ENCODE measurements at places on chromosomes 13 and 19.

DNA sequence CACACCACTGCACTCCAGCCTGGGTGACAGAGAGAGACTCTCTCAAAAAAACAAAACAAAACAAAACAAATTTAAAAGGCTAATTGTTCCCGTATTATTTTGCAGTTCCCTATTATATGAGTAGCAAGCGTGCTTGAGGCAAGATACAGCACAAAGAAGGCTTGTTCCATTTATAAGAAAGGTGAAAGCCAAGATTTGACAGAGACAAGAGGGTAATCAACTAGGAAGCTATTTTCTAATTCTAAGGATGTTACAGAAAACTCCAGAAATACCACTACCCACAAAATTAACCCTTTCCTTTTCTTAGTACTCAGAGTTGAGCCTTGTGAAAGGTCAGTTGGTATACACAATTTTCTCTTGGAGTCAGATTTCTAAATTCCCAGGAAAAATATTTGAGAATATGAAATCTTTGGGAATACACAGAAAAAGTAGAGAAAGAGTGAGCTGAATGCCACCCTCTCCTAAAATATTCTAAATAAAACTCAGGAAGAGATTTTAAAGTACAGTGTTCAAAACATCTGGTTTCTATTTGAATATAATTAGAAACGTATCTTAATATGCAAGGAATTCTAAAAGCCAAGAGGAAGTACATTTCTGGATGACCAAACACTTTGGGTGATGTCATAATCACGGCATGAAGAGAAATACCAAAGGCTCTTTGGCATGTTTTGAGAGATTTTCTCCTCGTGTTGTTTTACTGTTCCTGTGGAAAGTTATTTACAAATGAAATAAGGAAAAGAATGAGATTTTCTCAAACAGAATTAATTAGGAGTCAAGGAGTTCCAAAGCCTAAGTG lies 63.0 kb upstream of the FLT1 start:
- H3K36me3 ChIP-seq = no peaks in the 10 kb centered on the region
- no peak overlapping the region for H3K4me3 ChIP-seq
- DNase-seq = no peak
- peaks cover 17% of the 10 kb centered on the region for H3K4me1 ChIP-seq
- H3K27ac ChIP-seq = peak overlapping the region; percentile 60

DNA sequence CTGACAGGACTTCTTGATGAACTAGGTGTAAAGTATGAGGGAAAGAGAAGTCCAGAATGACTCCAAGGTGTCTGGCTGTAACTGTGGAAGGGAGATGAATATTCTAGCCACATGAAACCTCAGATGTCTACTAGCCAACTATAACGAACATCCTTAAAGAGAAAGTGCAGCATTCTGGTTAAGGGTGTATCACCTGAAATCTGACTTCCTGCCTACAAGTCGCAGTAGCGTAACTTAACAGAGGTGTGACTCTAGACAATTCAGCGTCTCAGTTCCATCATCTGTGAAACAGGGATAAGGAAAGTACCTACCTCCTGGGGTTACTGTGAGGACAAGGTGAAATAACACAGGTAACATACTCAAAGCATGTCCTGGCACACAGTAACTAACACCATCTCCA lies 145.7 kb upstream of the FBXL3 start:
- H3K27ac ChIP-seq = no peak overlapping the region
- no peak overlapping the region for H3K4me3 ChIP-seq
- DNase-seq = no peak
- no peaks in the 10 kb centered on the region for H3K4me1 ChIP-seq

GRCh38 chr13:27398360-27398759 lies 26.1 kb upstream of the GTF3A start:
- H3K27ac ChIP-seq = no peak overlapping the region
- H3K36me3 ChIP-seq = no peaks in the 10 kb centered on the region
- H3K27me3 ChIP-seq = peaks cover 51% of the 10 kb centered on the region
- no peak overlapping the region for H3K4me3 ChIP-seq

- no peaks in the 10 kb centered on the region for H3K27me3 ChIP-seq
- no peak overlapping the region for H3K4me3 ChIP-seq
- DNase-seq = no peak
- H3K36me3 ChIP-seq = 0 out of 2 replicates have a peak, but pooled peaks cover 2% of the 10 kb centered on the region
- no peak overlapping the region for H3K27ac ChIP-seq
These were observed 71.4 kb downstream of the DGKH start for GRCh38 chr13:42119875-42120274.

- peaks cover 10% of the 10 kb centered on the region for H3K4me1 ChIP-seq
- H3K4me3 ChIP-seq = no peak overlapping the region
- H3K36me3 ChIP-seq = peaks cover 22% of the 10 kb centered on the region
- no peaks in the 10 kb centered on the region for H3K27me3 ChIP-seq
- no peak overlapping the region for H3K27ac ChIP-seq
- DNase-seq = peak; percentile 21
These were observed 17.7 kb downstream of the INTS6 start for GRCh38 chr13:51435002-51435578.

DNA sequence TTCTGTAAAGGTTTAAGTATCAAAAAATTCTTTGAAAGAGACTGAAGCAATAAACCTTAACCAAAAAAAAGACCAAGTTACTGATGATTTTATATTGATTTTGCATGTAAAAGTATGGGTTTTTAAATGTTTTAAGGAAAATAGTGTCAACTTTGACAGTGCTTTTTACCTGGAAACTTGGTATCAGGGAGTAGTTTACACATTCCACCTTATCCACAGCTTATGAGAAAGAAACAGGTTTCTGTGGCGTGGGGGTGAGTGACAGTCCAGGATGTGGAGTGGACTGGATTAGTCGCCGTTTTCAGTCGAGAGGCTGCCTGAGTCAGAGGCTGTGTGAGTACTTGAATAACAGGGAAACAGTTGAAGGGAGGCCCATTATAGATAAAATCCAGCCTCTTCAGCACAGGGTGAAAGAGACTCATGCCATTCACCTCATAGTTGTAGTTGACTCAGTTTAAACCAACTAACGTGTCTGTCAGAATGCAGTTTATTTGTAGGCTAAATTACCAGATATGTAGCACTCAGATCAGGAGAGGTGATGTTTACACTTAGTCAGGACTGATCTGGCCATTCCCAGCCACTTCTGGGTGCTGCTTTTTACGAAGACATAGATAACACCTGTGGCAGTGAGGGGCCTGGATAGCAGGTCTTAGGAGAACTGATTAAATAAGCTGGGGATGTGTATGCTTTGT lies 595 bp upstream of the GPR183 start:
- 0 out of 2 replicates have a peak, but pooled peaks cover 5% of the 10 kb centered on the region for H3K36me3 ChIP-seq
- no peak for DNase-seq

- H3K4me3 ChIP-seq = no peak overlapping the region
- DNase-seq = no peak
- H3K36me3 ChIP-seq = no peaks in the 10 kb centered on the region
- no peaks in the 10 kb centered on the region for H3K4me1 ChIP-seq
- H3K27me3 ChIP-seq = no peaks in the 10 kb centered on the region
- H3K27ac ChIP-seq = no peak overlapping the region
These were observed 226.8 kb downstream of the RAP2A start for GRCh38 chr13:97660594-97661260.

DNA sequence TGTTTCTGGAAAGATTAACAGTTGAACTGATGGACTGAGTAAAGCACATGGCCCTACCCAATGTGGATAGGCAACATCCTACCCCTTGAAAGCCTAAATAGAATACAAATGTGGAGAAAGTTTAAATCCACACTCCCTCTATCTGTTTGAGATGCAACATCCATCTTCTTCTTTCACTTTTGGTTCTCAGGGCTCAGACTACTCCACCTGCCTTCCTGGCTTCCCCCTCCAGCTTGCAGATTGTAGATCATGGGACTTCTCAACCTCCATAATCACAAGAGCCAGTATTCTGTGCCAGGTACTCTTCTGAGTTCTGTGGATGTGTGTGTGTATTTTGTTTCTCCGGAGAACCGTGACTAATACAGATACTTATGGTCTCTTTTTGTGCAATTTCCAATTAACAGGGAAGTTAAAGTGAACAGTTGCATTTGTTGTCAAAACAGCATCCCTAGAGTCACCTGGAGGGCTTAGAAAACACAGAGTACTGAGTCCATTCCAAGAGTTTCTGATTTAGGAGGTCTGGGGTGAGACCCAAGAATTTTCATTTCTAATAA lies 590.3 kb upstream of the MIR17HG start:
- H3K27ac ChIP-seq = no peak overlapping the region
- no peaks in the 10 kb centered on the region for H3K4me1 ChIP-seq
- DNase-seq = no peak
- no peaks in the 10 kb centered on the region for H3K36me3 ChIP-seq
- H3K4me3 ChIP-seq = no peak overlapping the region

DNA sequence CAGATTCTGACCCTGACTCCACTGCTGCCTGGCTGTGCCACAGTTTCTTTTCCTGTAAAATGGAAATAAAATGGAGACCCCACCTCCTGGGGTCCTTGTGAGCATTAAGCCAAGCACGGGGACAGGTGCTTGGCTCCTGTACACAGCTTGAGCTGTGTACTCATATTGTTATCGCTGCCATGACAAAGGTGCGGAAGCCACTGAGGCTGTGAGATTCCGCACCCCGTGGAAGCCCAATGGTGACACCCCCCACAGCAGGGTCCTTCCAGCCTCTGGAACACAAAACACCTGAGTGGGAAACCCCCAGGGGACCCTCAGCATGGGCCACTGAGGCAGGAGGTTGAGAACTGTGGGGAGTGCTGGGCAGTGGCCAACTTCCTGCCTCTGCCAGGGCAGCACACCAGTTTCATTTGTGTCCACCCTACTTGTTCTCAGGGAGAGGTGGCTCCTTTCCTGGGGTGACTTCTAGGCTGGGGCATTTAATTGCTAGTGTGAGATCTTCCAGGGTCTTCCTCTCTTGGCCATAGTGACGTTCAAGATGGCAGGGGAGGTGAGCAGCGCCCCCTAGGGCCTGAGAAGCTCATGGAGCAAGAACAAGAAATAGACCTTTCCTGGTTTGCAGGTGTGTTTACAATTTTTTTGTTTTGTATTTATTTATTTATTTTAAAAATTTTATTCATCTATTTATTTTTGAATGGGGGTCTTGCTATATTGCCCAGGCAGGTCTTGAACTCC lies 5.4 kb upstream of the JSRP1 start:
- peaks cover 3% of the 10 kb centered on the region for H3K4me1 ChIP-seq
- no peaks in the 10 kb centered on the region for H3K36me3 ChIP-seq
- H3K4me3 ChIP-seq = no peak overlapping the region
- no peaks in the 10 kb centered on the region for H3K27me3 ChIP-seq
- peak; percentile 49 for DNase-seq
- no peak overlapping the region for H3K27ac ChIP-seq

GRCh38 chr19:1239796-1240737 lies 1.5 kb upstream of the ATP5F1D start:
- H3K4me1 ChIP-seq = peaks cover 47% of the 10 kb centered on the region
- no peaks in the 10 kb centered on the region for H3K27me3 ChIP-seq
- H3K4me3 ChIP-seq = peak overlapping the region; percentile 47
- H3K27ac ChIP-seq = peak overlapping the region; percentile 86
- peak; percentile 98 for DNase-seq

GRCh38 chr13:35881360-35881759 lies 249.8 kb downstream of the DCLK1 start:
- no peaks in the 10 kb centered on the region for H3K27me3 ChIP-seq
- no peak overlapping the region for H3K4me3 ChIP-seq
- DNase-seq = no peak

Data from SK-N-SH (cell line).